ENCODE measurements at places on chromosomes 6 and 20.

DNA sequence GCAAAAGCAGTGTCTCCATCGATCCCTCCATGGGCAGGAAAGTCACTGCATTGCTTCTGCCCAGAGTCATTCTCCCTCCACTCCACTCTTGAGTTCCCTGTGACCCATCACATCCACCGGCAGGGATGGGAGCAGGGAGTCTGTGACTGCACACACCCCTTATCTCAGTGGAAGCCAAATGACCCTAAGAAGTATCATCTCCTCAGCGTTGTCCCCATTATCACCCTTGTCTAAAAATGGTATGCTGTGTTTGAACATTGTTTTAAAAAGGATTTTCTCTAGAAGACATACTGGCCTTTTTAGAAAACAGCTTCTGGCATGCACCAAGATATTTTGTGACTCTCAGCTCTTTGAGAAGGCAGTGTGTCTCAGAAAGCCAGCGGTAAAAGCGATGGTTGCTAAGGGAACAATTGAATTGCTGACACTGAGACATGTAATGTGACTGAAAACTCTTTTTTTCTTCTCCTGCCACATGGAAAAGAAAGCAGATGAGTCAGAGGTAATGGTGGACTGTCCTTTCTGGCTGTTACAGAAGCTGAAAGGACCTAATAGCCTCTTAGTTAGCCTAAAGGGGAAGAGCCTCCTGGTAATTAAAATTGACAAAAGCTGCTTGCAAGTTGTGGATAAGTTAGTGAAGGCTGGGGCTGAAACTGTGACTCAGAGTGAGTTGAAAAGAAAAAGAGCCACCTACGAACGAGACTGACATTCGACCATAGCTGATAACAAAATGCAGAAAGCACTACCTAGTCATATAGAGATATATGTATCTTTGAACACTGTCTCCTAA, 120.5 kb downstream of the MAP3K7 start:
- peak; percentile 16 for DNase-seq

DNA sequence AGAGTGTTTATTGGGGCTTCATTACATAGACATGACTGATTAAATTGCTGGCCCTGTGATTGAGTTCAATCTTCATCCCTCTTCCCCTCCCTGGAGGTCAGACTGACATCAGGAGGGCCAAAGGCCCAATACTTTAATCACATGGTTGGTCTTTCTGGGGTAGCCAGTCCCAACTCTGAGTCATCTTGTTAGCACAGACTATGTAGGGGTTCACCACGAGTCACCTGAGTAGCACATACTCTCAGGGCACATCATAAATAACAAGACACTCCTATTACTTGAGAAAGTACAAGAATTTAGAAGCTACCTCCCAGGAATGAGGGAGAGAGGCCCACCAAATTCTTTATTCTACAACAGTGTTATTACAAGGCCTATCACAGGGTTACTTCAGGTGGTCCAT, 11.3 kb downstream of the GINS1 start:
- DNase-seq: no peak

GRCh38 chr6:108476847-108477430, 83.8 kb upstream of the FOXO3 start:
- no peak for DNase-seq

DNA sequence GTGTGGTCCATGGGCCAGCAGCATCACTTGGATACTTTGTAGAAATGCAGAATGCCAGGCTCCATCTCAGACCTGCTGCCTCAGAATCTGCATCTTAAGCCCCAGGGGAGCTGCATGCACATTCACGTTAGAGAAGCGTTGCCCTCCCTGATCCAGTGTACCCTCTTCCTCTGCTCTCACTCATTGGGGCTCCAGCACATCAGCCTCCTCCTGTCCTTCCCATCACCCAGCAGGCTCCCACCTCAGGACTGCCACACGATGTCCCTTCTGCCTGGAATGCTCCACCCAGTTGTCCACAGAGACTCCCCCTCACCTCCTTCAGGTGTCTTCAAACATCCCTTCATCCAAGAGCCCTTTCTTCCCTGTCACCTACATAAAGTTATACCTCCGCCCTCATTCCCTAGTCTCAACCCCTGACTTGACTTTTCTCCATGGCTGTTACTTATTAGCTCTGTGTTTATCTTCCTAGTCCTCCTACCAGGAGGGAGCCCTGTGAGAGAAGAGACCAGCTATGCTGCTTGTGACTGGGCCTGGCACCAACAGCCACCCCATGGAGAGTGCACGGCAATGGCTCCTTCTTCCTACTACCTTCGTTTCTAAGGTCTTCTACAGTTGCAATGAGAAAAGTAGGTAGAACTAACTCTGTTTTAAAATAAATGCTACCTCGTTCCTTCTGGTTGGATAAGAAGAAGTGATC, 3.3 kb upstream of the ACSS1 start:
- peak; percentile 76 for DNase-seq

GRCh38 chr20:2337142-2337541, 41.3 kb downstream of the TGM3 start:
- DNase-seq: no peak

- peak; percentile 50 for DNase-seq
These were observed 118.4 kb downstream of the FARS2 start for GRCh38 chr6:5379647-5380242.

DNA sequence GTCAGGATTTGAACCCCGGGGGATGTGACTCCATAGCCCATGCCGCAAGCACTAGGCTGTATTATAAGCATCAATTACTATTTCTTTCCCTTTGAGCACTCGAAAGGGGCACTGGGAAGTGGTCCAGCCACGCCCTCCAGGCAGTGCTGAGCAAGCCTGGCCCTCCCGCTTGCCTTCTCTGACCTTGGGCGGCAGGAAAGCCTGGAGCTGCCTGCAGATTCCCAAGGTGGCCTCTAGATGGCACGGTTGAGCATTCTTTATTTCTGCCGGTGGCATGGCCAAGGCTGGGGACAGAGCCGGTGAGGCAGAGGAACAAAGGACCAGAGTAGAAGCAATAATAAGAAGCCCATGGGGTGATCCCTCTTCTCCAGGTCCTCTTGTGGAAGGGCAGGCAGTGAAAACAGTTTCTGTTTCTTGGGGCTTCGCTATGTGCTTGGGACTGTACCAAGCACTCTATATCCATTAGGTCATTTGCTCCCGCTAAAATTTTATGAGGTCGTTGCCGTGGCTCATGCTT, 32.0 kb downstream of the ARHGAP40 start:
- peak; percentile 45 for DNase-seq

- no peak for DNase-seq
These were observed 212.5 kb downstream of the BMP7 start for GRCh38 chr20:57053793-57054552.

DNA sequence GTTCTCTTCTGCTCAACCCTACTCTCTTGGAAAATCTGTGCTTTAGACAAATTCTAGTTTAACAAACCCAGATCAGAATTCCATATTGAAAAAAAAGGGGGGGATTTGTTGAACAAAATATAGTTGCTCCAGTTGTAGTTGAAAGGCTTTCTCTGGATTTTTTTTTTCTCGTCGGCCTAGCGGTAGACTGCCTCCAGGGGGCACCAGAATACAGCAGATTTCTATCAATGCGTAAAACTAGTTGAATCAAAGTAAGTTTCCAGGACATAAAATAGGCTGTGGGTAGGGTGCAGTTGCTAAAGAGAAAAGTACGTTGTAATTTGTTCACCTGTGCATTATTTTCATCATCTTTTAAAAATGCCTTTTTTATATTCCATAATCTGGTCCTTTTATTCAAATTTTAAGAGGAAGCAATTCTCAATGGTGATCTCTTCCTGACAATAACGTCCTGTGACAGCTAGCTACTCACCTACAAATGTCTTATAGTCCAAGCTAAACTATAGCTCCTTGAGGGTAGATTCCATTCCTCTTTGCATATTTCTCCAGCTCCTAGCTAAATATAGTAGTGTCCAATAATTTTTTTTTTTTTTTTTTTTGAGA, 105.4 kb downstream of the PERP start:
- peak; percentile 67 for DNase-seq

DNA sequence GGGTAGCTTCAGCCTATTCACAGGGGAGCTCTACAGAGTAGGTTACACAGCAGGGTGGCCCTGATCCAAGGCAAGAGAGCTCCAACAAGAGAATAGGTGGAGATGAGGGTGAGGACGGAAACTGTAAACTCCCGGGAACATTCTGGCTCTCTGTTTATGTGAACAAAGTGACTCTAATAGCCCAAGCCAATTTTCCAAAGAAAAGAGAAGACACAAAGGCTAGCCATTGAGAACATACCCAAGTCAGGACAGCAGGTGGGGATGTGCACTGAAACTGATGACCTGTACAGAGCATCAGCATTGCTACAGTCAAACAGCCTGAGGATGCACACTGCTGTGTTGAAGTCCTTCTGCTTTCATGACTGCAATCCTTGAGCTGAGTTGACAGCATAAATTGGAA, 136.0 kb upstream of the TOP1 start:
- no peak for DNase-seq

DNA sequence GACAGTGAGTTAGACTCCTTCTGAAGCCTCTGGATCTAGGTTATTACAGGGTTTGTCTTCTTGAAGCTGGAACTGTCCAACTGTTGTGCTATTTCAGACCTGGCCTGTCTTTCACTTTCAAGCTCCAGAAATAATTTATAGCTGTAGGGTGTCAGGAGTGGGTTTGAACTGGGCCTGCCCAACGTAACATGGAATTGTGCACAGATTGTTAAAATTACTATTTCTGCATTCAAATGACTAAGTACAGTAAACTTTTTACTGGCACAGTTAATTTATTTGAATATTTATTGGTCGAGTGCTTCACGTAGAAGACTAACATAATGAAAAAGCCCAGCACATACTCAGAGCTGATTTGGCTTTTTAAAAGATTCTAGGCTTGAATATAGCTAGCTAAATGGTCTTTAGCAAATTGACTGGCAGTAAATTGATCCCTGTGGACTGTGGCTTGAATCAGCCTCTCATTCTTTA, 74.3 kb downstream of the ARID1B start:
- DNase-seq: no peak

DNA sequence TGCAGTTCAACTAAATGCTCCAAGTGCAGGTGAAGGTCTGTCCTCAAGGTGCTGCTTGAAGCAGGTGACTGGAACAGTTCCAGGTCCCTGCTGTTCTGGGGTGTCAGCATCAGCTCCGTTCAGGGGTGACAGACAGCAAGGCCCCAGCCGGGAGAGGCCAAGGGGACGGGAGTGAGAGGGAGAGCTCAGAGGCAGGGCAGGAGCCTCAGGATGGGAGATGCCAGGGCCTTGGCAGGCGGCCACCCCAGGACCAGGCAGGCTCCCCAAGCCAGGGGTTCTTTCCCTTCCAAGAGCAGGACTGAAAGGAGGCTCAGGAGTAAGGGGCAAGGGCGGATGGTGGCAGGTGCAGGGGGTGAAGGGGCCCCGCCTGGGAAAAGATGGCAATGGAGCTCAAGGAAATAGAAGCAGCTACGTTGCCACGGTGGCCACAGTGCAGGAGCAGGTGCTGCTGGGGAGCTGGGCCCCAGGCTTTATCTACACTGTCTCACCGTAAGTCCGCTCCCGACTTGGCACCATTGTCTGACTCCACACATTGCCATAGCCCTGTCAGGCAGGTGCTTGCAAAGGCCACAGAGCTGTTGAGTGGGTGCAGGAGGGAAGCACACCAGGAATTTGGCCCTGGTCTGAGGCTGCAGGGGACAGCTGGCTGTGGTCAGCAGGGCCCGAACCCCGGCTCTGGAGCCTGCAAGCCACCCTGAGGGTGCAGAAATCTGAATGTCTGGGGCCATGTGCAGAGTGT, 43.1 kb downstream of the ERMARD start:
- peak; percentile 63 for DNase-seq

GRCh38 chr6:169452117-169452868, 198.6 kb upstream of the THBS2 start:
- DNase-seq: no peak

GRCh38 chr6:4349323-4349722, 213.9 kb upstream of the ECI2 start:
- no peak for DNase-seq

DNA sequence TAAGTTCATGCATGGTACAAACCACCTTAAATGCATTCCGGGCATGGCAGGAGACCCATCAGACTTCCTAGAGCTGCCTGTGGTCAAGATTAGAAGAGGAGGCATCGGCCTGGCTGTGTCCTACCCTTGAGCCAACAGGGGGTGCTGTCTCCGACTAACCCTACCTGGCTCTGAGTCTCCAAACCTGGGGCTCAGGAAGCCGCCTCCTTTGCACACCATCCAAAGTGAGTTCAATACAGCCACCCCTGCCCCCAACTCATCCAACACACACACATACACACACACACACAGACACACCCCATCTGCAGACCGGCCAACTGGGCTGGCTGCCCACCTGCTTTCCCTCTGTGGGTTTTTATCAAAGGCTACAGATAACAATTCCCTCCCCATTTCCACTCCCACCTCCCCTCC, 77.0 kb downstream of the JPH2 start:
- DNase-seq: no peak

DNA sequence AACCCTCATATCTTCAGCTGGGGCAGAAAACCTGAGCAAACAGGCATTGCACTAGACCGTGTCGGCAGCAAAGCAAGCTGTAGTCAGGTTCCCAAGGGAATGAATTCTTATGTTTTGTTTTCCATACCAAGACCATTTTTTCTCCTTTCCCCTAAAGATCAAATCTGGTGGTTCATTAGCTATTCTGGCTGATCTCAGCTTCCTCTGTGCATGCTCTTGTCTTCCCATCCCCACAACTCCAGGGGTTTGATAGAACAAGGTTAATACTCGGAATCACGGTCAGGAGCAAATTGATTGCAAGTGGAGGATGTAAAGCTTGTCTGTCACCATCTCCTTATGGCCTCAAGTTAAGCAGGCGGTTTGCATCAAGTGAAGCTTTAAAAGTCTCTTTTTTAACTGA, 778.8 kb downstream of the KIF16B start:
- no peak for DNase-seq

DNA sequence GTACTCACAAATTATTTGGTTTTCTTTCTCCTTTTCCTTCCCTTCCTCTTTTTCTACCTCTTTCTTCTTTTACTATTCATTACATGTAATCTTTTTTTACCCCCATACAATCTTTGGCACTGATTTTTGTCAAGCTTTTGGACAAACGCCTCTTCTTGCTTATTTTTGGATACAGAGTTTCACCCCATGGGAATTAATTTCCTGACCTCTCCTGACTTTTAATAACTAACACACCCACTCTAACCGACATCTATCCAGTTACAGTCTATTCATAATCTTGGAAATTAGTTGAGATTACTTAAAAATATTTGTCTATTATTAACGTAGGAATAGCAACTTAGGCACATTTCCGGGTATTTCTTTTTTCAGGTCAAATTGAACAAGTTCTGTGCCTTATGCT, 101.2 kb downstream of the HDGFL1 start:
- no peak for DNase-seq

GRCh38 chr6:112939563-112939962, 592.4 kb downstream of the RFPL4B start:
- DNase-seq: peak; percentile 18

DNA sequence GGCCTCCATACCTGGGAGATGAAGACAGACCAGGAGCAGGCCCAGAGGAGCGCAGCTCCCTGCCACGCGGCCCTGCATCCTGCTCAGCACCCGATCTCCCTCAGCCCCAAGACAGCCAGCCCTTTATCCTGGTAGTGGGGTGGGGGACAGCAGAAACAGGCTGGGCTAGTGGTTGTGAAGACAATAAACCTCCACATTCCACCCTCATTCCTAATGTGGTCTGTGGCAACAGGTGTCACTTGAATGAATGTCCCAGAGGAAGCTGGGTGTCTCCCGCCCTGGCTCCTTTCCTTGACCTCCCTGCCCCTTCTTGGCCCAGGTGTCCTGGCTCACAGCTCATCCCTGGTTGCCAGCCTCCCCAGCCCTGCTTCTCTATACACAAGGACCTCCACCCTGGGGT, at the start of gene C6orf15:
C6orf15 (minus strand) TSS at position 98 of the 400 bp plus-strand sequence; CDS start at position 78, 20 bp downstream.
- DNase-seq: no peak

Data from small intestine (tissue), 16 donors.